ENCODE measurements at places on chromosomes 4 and X.
A peak's percentile ranks its signal among the peaks of the same experiment; 100 is the strongest.

DNA sequence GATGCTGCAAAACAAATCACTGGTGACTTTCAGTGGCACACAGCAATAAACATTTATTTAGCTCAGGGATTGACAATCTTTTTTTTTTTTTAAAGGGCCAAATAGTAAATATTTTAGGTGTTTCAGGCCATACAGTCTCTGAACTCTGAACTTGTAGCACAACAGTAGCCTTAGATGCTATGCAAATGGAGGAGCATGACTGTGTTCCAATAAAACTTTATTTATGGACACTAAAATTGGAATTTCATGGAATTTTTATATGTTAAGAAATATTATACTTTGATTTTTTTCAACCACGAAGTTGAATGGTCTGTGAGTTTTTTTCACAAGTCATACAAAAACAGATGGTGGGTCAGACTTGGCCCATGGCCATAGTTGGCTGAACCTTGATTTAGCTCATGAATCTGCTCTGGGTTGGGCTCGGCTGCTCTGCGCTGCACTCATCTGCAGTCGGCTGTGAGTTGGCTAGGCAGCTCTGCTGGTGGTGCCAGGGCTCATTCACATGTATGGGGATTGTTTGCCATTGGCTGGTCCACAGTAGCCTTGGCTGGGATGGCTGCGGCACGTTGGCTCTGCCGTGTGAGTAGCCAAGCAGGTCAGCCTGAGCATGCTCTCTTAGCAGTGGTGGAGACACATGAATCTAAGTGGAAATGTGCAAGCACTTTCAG, 231.7 kb upstream of the PGRMC2 start:
- no peak for DNase-seq

DNA sequence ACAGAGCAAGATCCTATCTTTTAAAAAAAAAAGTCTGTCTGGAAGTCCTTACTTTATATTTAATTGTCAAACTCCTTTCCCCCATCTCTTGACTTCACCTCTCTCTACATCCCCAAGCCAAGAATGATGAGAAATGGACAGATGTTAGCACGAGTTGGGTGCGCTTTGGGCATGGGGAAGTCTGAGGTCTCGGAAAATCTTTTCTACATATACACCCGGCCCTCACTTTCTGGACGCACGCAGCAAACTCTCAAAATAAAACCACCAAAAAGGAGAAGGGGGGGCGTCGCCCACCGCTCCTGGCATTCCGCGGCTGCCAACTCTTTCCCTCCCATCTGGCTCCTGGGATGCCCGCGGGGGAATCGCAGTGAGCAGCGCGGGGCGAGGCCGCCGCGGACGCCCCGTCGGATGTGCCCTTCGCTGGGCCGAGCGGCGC, 756 bp downstream of the IGFBP7 start:
- no peak for DNase-seq

- no peak for DNase-seq
Observed at GRCh38 chr4:90840291-90840690, 713.1 kb downstream of the CCSER1 start.

- no peak for DNase-seq
Observed at GRCh38 chr4:7660176-7661039, 225.7 kb upstream of the PSAPL1 start.

DNA sequence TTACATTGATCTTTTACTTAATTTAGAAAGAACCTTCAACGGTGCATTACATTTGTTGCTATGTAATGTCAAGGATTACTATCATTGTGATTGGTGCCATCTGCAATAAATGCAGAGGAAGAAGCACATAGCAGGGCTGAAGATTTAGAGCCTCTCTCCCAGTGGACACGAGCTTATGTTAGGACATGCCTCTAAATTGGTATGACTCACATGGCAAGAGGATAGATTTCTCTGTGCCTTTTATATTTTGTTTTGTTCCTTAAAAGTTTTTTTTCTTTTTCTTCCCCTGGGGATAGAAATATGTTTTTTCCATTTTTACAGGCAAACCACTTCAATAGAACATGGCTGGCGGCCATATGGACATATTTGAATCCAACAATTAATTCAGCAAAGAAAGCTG, 205.0 kb upstream of the HAND2 start:
- DNase-seq, result no peak

- no peak for DNase-seq
Observed at GRCh38 chr4:15668566-15669435, 12.8 kb upstream of the FAM200B start.

DNA sequence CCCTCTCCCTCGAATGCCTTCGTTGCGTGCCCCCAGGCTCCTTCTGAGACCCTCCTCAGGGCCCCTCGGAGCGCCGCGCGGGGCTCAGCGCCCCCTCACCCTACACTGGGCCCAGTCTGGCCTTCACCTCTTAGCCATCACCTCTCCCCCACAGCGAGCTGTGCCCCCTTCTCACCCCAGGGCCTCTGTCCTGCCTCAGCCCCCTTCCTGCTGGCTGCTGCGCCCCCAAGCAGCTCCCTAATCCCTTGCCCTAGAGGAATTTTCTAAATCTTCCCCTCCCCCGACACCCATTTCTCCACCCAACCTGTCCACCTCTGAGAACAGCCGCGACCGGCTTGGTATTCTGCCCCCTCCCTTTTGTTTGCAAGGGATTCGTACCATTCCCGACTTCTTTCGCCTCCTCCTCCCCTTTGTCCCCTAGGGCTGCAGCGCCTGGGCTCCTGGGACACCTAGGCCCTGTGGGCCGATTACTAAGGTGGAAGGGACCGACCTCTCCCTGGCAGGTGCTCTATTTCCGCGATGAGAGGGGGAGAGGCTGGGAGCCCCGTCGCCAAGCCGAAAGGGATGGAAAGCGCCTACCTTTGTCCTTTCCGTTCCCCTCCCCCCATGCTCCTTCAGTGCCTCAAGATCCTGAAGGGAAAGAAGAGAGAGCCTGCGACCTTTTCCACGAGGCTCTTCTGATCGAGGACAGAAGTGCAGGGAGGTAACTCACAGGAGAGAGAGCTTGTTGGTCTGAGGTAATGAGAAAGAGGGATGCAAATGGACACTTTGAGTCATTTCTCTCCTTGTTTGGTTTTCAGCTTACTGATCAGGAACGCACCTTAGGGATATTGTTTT, 10.9 kb downstream of the DLG3 start:
- DNase-seq, result peak; percentile 24

GRCh38 chrX:110428144-110428543, 69.5 kb downstream of the RTL9 start:
- no peak for DNase-seq

DNA sequence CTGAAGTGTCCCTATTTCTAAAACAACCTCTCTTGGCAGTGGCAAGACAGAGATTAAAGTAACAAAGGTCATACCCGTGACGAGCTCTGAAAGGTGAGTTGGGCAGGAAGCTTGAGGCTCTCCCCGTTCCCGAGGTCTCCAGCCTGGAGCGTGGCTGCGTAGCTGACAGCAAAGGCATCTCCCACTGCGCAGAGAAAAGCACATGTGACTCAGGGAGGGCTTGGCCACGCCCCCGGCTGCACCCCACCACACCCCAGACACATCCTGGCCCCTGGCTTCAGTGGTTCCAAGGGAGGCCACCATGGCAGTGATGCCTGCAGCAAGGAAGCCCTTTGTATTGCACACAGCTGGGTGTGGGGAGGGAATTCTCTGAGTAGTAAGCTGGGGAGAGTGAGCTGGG, 23.1 kb downstream of the EVC2 start:
- no peak for DNase-seq

GRCh38 chr4:145886871-145887240, 51.8 kb downstream of the ZNF827 start:
- DNase-seq, result no peak

DNA sequence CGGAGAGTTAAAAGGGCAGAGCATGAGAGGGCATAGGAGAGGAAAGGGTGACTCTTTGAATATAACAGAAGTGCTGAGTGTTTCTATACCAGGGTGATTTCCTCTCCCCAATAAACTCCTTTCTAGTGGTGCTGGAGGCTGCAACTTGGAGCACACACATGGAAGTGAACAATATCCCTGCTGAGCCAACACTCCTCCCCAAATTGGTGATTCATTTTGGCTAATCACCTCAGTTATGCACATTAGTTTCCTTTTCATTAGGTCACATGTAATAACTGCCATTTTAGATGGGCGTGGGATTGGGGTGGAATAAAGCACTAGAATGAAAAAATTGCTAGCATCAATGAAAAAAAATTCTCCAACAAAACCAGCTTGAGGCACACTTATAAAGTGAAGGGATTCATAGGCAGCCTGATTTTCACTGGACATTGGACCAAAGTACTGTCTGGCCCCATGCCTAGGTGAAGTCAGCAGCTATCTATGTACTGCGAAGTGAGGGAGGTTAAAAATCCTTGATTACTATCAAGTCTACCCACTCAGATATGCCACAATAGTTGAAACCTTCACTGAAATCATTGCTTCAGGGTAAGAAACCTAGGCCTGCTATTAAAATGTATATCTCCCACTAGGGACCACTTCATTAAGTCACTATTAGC, 174.0 kb downstream of the GLUD2 start:
- DNase-seq, result no peak

- no peak for DNase-seq
Observed at GRCh38 chr4:77175201-77175611, 18.2 kb downstream of the CCNG2 start.

- DNase-seq, result no peak
Observed at GRCh38 chrX:55546956-55547355, 57.3 kb upstream of the USP51 start.

- DNase-seq, result no peak
Observed at GRCh38 chr4:142267101-142267500, 579.0 kb downstream of the INPP4B start.

GRCh38 chr4:186619088-186619487, 63.7 kb upstream of the MTNR1A start:
- no peak for DNase-seq

DNA sequence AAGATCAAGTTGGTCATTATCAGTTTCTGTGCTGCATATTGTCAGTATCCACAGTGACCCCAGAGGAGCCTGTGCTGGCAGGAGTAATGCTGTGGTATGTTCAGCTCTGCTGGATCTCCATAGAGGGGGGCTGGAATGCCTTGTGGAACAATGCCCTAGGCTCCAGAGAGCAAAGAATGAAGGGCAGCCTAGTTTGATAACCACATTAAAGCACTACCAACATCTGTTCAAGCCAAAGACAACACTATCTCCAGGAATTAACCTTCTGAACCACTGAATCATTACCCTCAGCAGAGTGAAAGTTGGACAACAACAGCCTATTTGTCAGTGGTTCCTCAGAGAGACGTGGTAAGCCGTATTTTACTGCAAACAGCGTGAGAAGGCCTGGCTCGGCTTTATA, 192.3 kb upstream of the CXorf66 start:
- no peak for DNase-seq

DNA sequence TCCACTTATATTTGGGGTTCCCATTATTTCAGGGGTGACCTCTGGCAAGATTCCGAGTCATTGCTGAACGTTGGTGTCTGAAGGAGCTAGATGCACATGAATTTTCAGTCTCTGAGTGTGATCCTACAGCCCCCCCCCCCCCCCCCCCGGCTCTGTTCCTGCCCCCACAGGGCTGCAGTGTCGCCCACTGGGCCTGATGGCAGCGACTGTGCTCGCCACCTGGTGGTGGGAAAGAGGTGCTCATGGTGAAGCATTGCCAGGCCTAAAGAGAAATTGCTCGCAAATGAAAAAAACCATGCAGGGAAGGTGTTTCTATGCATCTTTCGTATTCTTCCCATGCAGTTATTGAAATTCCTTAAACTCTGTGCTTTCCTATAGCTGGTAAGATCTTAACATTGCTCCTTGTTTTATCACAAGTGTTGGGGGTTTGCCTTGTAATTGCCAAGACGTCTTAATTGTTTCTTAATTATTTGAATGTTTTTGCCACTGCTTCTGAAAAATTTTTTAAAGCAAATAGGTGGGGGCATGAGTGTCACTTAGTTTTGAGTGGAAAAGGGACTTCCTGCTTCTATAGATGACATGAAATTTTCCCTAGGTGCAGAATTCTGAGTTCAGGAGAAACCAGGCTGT, 63.2 kb downstream of the CLDN22 start:
- DNase-seq, result peak; percentile 55

GRCh38 chr4:172691552-172691951, 477.1 kb upstream of the GALNT7 start:
- no peak for DNase-seq

DNA sequence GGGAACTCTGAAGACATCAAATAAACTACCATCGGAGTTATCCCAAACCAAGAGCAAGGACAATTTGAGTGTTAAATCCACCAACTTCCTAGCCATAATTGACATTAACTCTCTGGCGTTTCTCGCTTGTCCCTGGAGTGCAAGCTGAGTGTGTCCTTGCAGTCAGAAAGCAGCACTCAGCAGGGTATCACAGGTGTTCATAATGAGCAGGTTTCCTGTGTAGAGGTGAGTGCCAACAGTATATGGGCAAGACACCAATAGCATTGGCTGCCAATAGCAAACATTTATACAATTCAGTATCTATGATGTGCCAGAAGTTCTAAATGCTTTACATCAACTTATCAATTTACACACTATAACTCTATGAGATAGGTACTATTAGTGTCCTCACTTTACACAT, 11.2 kb downstream of the BLTP1 start:
- DNase-seq, result no peak

- no peak for DNase-seq
Observed at GRCh38 chrX:24487571-24487970, 22.5 kb downstream of the PDK3 start.

DNA sequence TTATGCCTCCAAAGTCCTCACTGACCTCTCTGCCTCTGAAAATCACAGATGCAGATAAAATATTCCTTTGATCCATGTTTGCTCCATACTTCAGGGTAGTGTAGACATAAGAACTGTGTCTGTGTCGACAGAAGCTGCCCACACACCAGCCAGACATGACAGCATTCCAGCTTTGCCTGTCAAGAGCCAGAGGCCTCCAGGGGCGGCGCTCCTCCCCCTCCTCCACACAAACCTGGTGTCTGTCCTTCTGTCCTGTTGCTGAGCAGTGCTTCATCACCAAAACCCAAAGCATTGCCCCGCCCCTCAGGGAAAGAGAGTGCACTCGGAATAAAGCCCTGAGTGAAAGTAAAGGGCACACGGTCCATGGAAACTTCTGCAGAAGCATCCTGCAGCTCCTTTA, 379.4 kb downstream of the FBXW7 start:
- no peak for DNase-seq

Data from activated CD4-positive, alpha-beta T cell treated with anti-CD3 and anti-CD28 coated beads, Interleukin-10, Interleukin-2, amounts not matched to agents 100 ng/mL and 50 ng/mL, durations not matched to agents 16 hours and 8 hours (primary cell).